SJCRH30 (cell line): ENCODE measurements at places on chromosomes 12 and 14. TPM values are rescaled to one million over a fixed set of nuclear protein-coding genes. Genes with fewer than 3 reads are reported as not detected.

DNA sequence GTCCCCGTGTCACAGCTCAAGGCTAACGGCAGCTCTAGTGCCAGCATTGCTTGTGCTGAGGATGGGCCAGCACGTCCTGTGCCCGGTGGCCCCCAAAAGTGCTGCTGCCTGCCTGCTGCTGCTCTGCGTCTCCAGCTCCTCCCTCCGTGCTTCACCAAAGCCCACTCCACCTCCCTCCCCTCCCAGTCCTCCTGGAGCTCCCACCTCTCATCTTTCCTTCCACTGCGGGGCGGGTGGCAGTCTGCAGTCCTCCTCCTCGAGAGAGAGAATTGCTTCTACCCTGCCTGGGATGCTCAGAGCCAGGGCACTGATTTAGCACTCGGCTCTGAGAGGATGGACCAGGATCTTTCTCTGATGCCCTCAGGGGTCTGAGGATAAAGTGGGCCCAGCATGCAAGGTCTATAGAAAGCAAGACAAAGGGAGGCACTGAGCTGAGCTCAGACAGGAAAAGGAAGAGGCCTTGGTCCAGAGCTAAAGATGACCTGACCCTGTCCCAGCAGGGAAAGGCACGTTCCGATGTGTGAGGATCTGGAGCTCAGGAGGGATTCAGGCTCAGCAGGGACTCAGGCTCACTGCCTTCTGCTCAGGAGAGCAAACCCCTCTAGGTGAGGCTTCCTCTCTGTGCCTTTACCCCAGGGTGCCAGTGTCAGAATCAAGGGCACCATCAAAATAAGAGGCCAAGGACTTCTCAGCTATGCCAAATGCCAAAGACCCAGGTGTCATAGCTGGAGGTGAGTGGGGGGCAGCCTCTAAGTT lies 113.1 kb upstream of the FKBP4 start:
- DNase-seq = no peak
- H3K36me3 ChIP-seq = no peaks in the 10 kb centered on the region
- no peak overlapping the region for H3K27ac ChIP-seq
- peaks cover 32% of the 10 kb centered on the region for H3K27me3 ChIP-seq
- H3K4me1 ChIP-seq = no peaks in the 10 kb centered on the region
- H3K4me3 ChIP-seq = no peak overlapping the region

TEX22 gene
- 0.06 and 0.20 TPM in 2 replicates for total RNA-seq

DNA sequence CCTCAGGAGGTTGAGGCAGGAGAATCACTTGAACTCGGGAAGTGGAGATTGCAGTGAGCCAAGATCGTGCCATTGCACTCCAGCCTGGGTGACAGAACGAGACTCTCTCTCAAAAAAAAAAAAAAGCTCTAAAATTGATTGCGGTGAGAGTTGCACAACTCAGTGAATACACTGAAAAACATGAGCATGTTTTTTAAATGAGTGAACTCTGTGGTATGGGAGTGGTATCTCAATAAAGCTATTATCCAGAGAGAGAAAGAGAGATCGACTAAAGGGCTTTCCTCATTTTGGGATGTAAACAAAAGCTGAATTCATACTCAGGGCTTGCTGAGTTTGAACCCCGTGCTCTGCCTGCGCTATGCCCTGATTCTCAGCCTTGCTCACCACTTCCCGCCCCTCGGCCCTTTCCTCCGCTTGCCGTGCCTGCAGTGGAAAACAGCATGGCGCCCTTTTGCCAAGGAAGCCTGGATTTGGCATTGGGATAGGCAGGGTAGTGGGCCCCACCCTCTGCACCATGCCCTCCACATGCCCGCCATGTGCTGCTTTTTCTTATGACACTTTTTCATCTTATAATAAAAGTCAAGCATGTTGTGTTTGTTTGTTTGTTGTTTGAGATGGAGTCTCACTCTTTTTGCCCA lies 102.5 kb downstream of the LGMN start:
- H3K27ac ChIP-seq = no peak overlapping the region
- no peaks in the 10 kb centered on the region; the same call in 1 of the 2 replicates for H3K27me3 ChIP-seq
- H3K4me3 ChIP-seq = no peak overlapping the region
- no peaks in the 10 kb centered on the region for H3K36me3 ChIP-seq

GRCh38 chr14:88264116-88264515 lies 59.0 kb downstream of the KCNK10 start:
- H3K4me1 ChIP-seq = no peaks in the 10 kb centered on the region
- H3K27me3 ChIP-seq = no peaks in the 10 kb centered on the region
- H3K4me3 ChIP-seq = no peak overlapping the region
- no peak overlapping the region for H3K27ac ChIP-seq
- no peak for DNase-seq
- no peaks in the 10 kb centered on the region for H3K36me3 ChIP-seq

DNA sequence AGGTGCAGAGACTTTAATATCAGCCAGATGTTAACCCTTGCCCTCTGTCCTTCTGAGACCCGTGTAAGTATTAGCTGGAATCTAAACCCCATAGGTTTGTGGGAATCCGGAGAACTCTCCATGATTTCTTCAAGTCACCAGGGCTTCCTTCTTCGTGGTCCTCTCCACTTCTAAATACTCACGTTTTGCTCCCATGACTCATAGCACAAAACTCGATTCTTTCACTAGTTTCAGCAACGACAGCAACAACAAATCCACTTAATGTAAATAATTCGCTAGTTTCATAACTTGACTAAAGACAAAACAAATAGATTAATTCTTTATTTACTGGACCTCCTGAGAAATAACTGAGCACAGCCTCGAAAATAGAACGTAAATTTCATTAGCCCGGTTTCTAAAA lies 4.4 kb upstream of the CLEC2A start:
- H3K27me3 ChIP-seq = 0 out of 2 replicates have a peak, but pooled peaks cover 4% of the 10 kb centered on the region
- no peak overlapping the region for H3K4me3 ChIP-seq
- no peaks in the 10 kb centered on the region for H3K36me3 ChIP-seq

GRCh38 chr12:74899031-74899829 lies 310.4 kb downstream of the KCNC2 start:
- no peak overlapping the region for H3K27ac ChIP-seq
- H3K4me1 ChIP-seq = no peaks in the 10 kb centered on the region
- H3K36me3 ChIP-seq = no peaks in the 10 kb centered on the region
- H3K27me3 ChIP-seq = no peaks in the 10 kb centered on the region
- H3K4me3 ChIP-seq = no peak overlapping the region

PSME2 gene
- total RNA-seq = 237 and 253 TPM in 2 replicates
